ENCODE measurements at places on chromosomes 6 and 20. TPM values are rescaled to one million over a fixed set of nuclear protein-coding genes. Genes with fewer than 3 reads are reported as not detected.

NRSN1 gene
- not detected for total RNA-seq

NDUFAF5 gene
- total RNA-seq: 10.8 TPM

PRICKLE4 gene
- 1.3 TPM for total RNA-seq

ABHD16A gene
- 31.6 TPM for total RNA-seq

CLPSL2 gene
- total RNA-seq: not detected
